ENCODE measurements at places on chromosomes 3 and 15.

- peak; percentile 52 for DNase-seq
Observed at GRCh38 chr3:192188218-192188835, 539.0 kb downstream of the FGF12 start.

DNA sequence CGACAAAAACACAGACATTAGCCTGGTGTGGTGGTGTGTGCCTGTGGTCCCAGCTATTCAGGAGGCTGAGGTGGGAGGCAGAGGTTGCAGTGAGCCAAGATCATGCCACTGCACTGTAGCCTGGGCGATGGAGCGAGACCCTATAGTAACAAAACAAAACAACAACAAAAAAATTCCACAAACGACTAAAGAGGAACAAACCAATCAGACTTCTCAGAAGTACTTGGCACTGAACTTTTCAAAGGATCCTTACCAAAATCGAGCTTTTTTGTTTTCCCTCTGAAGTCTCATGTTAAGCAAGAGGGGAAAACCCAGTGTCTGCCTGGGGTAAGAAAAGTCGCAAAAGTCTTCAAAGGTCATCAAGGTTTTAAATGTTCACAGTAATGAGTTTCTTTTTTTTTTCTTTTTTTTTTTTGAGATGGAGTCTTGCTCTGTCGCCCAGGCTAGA lies 30.1 kb upstream of the TFRC start:
- peak; percentile 72 for DNase-seq

GRCh38 chr3:46087871-46088270 lies 60.6 kb upstream of the XCR1 start:
- DNase-seq = no peak

- no peak for DNase-seq
Observed at GRCh38 chr3:45922950-45923590, 20.2 kb upstream of the CXCR6 start.

GRCh38 chr3:152606146-152606545 lies 228.8 kb upstream of the P2RY1 start:
- no peak for DNase-seq

GRCh38 chr15:20352241-20353200 lies 189.1 kb downstream of the GOLGA6L6 start:
- DNase-seq = peak; percentile 32

- no peak for DNase-seq
Observed at GRCh38 chr3:110743202-110743601, 328.4 kb upstream of the NECTIN3 start.

DNA sequence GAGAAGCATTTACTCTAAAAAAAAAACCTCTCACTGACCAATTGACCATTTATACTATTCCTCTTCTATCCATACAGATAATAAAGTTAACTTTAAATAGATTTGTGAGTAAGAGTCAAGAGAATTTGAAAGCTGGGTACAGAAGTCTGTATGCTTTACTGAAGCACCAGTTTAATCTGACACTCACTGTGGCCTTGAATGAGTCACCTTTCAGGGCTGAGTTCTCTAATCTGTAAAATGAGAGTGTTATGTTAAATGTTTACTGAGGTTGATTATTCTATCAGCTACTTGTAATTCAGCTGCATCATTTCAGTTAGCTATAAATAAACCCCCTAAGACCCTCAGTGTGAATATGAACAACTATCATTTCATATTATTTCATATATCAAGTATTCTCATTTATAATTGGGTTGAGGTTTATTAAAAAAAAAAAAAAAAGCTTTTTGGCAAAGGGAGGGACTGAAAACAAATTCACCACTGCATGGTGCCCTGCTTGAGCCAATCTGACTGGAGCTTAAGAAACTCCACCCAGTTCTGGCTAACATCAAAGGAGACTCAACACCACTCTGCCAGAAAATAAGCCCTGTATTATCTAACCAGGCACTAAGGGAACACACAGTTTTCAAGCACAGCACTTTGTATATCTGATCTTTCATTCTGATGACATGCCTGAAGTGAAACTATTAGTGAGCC lies 2.8 kb downstream of the MAP4 start:
- no peak for DNase-seq

GRCh38 chr3:42056840-42057239 lies 34.3 kb upstream of the TRAK1 start:
- no peak for DNase-seq

GRCh38 chr3:13498354-13499060 lies 18.4 kb downstream of the HDAC11 start:
- no peak for DNase-seq

DNA sequence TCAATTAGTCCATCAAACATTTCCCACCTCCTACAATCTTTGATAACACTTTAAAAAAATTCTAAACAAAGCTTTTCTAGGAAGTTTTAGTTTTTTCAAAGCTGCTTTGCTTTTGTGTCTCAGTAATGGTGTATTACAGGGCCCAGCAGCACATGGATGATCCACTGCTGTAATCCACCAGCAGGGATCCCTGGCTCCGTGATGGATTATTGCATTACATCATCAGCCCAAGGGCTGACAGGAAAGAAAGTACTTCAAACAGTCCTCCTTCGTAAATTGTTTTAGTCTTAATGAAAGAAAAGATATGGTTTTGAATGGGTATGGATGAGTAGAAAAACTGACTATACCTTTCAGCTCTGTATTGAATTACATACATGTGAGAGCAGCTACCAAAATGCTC lies 688.9 kb upstream of the NAALADL2 start:
- no peak for DNase-seq

DNA sequence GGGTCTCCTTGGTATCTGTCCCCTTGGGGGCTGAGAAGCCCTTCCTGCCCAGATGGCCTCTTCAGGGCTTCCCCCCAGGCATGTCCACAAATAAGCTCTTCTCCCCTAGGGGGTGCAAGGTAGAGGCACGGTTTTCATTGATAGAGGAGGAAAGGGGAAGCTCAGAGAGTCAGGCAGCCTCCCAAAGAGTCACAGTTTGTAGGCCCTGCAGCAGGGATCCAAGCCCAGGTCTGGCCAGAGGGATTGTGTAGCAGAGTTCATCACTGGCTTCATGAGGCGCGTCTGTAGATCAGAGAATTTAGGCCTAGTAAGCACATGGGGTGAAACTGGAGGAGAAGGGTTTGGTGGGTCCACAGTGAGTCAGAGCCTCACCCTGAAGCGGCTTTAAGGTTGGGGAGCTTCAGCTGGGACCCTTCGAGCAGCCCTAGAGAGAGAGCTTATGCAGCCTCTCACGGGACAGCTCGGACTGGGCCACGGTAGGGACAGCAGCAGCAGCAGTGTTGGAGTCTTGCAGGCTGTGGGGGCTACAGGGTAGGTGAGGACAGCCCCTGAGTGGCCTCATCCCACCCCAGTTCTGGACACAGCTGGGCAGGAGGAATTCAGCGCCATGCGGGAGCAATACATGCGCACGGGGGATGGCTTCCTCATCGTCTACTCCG lies 37.5 kb upstream of the ESYT3 start:
- no peak for DNase-seq

GRCh38 chr3:11346416-11346815 lies 74.2 kb downstream of the ATG7 start:
- no peak for DNase-seq

- no peak for DNase-seq
Observed at GRCh38 chr3:14640734-14641133, 10.8 kb upstream of the CCDC174 start.

DNA sequence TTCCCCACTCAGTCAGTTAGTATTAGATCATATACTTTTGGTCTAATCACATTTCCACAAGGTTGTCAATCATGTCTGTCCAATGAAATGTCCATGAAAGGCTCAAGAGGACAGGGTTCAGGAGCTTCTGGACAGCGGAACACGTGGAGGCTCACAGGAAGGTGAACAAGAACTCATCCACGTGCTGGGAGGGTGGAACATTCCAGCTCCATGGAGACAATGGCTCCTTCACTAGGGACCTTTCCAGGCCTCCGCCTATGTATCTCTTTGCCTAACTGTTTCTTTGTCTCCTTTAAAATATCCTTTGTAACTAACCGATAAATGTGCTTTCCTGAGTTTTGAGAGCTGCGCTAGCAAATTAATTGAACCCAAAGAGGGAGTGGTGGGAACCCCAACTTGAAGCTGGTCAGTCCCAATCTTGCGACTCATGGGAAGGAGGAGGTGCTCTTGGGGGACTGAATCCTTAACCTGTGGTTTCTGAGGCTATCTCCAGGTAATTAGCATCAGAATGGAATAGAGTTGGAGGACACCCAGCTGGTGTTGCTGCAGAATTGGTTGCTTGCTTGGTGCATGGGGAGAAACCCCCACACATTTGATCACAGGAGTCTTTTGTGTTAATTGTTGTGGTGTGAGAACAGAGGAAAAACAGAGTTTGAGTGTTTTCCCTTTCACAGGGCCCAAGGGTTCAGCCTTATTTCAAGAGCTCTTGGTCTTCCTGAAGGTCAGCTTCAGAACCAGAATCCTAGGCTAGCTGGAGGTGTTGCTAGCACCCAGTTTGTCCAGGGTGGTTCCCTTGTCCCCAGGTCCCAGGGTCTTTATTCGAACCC lies 3.0 kb upstream of the TKT start:
- no peak for DNase-seq

DNA sequence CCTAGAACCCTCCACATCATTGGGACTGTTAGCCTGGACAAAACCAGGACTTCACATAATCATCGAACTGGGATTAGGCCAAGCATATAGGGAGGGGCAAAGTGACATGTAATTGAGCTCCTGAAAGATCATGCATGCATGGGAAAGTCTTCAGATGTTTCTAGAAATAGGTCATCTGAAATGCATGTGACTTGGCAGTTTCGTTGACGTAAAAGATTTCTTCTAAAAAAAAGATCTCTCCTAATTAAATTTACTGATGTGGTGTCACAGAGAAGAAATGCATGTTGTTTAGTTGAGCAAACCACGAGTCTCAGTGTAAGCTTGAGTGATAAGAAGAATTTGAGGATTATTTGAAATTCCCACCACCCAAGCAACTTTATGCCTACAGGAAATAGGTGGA lies 70.0 kb upstream of the LIMD1 start:
- no peak for DNase-seq

GRCh38 chr15:99019558-99020540 lies 12.3 kb upstream of the PGPEP1L start:
- no peak for DNase-seq
